Diencephalon (tissue), 1 donor: ENCODE measurements at places on chromosomes 11 and 22. TPM values are rescaled to one million over a fixed set of nuclear protein-coding genes. Genes with fewer than 3 reads are reported as not detected.

Gene ADAMTS8
- total RNA-seq: 2.5 TPM

Gene RELT
- 5.1 TPM for total RNA-seq

Gene LRRC32
- total RNA-seq: 2.1 TPM

Gene CAPN5
- total RNA-seq: 11.3 TPM

Gene OR2AG2
- total RNA-seq: 1.4 TPM

Gene CABP7
- total RNA-seq: 2.5 TPM

Gene OAF
- 1.8 TPM for total RNA-seq
